ENCODE measurements at places on chromosomes 1 and 21.

GRCh38 chr1:113205980-113206766, 133.2 kb downstream of the LRIG2 start:
- DNase-seq, result no peak

DNA sequence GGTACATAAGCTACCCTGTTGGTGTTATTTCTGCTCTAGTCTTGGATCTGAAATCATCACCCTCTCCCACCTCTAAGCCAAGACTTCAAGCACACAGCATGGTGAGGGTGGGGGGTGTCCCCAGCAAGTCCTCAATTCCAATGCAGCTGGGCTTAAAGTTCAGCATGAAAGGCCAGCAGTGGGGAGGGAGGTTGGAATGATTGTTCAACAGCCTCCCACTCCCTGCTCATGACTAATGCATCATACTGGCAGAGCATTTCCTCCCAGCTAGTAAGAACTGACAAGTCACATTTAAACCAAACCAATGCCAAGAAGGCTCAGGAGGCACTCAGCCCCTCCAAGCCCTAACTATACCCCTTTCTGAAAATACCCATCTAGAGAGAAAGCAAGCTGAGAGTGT, 50.1 kb downstream of the TIAM1 start:
- peak; percentile 46 for DNase-seq

GRCh38 chr1:202254454-202255252, 61.1 kb downstream of the LGR6 start:
- no peak for DNase-seq

DNA sequence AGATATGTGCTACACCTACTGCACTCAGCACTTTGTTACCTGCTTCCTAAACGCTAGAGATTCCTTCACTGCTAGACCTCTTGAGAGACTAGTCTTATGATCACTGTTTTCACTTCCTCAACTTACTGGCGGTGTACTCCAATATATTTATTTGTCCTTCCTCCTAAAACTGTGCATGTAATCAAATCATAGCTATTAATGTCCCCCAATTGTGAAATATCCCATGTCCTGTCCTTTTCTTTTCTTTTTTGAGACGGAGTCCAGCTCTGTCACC, 3.4 kb downstream of the SOAT1 start:
- no peak for DNase-seq

- DNase-seq, result no peak
Measured at GRCh38 chr1:191695865-191696264, 462.4 kb upstream of the RGS18 start.

GRCh38 chr1:214685906-214686305, 82.9 kb downstream of the CENPF start:
- DNase-seq, result no peak

DNA sequence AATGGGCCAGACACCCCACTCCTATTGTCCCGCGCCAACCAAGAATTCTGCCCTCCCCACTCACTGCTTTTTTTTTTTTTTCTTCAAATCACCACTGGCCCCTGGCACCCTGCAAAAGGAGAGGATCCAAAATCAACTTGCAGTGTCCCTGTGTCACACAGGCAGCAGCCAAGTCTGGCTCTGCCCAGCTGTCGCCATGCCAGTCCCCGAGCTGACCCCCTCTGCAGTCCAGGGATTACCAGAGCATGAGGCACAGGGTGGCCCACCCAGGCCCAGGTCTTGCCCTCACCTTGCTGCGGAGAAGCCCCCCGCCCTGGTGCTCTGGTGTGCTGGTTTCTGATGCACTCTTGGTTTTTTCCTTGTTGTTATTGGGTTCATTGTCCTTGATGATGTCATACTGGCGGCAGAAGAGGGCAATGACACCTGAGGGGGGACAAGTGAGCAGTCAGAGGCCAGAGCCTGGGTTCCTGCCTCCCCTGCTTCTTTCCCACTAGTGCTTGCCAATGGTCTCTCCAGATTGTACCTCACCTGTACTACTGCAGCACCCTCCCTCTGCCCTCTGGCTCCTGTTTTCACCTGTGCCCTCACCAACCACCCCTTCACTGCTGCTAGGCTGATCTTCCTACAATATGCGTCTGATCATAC, 6.2 kb downstream of the FNDC5 start:
- no peak for DNase-seq

Data from stimulated activated CD8-positive, alpha-beta memory T cell treated with anti-CD3 and anti-CD28 coated beads, Interleukin-15, amount 100 ng/mL, for 48 hours (primary cell).